ENCODE measurements at places on chromosomes 5 and 9.

- DNase-seq, result no peak
- H3K27me3 ChIP-seq, result no peaks in the 10 kb centered on the region
- H3K36me3 ChIP-seq, result no peaks in the 10 kb centered on the region
Observed at GRCh38 chr9:133125941-133126696, 5.1 kb upstream of the RALGDS start.

- no peak overlapping the region for H3K4me3 ChIP-seq
- H3K27ac ChIP-seq, result no peak overlapping the region
- H3K4me1 ChIP-seq, result no peaks in the 10 kb centered on the region
- DNase-seq, result no peak
- H3K36me3 ChIP-seq, result no peaks in the 10 kb centered on the region
Observed at GRCh38 chr5:31863991-31864411, 225.1 kb downstream of the PDZD2 start.

- H3K4me1 ChIP-seq, result peaks cover 3% of the 10 kb centered on the region
- no peaks in the 10 kb centered on the region for H3K27me3 ChIP-seq
- H3K4me3 ChIP-seq, result peak overlapping the region; percentile 92
- H3K36me3 ChIP-seq, result no peaks in the 10 kb centered on the region
Observed at GRCh38 chr9:78030553-78031443, 813 bp downstream of the GNAQ start.

- DNase-seq, result no peak
- H3K36me3 ChIP-seq, result no peaks in the 10 kb centered on the region
- no peaks in the 10 kb centered on the region for H3K4me1 ChIP-seq
- no peak overlapping the region for H3K4me3 ChIP-seq
- H3K27ac ChIP-seq, result no peak overlapping the region
- peaks cover 14% of the 10 kb centered on the region for H3K27me3 ChIP-seq
Observed at GRCh38 chr9:135048046-135048757, 39.3 kb upstream of the OLFM1 start.

DNA sequence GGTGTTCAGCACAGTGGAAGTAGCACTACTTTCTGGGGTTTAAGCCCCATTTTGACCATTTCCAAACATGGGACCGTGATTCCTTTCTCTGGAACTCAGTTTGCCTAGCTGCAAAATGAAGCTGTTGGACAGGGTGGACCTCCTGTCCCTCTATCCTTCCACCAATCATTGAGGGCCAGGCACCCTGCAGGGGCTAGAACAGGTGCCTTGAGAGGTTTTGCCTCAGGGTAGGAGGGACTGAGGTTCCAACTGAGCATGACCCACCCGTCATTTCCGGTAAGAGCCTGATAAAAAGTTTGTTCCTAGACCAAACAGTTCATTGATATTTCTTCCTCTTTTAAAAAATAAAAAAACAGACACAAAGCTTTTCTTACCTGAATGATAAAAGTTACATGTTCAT is 116.5 kb downstream of the MVB12B start:
- no peaks in the 10 kb centered on the region for H3K27me3 ChIP-seq
- no peaks in the 10 kb centered on the region for H3K36me3 ChIP-seq
- H3K4me1 ChIP-seq, result peaks cover 4% of the 10 kb centered on the region
- DNase-seq, result no peak
- no peak overlapping the region for H3K27ac ChIP-seq

DNA sequence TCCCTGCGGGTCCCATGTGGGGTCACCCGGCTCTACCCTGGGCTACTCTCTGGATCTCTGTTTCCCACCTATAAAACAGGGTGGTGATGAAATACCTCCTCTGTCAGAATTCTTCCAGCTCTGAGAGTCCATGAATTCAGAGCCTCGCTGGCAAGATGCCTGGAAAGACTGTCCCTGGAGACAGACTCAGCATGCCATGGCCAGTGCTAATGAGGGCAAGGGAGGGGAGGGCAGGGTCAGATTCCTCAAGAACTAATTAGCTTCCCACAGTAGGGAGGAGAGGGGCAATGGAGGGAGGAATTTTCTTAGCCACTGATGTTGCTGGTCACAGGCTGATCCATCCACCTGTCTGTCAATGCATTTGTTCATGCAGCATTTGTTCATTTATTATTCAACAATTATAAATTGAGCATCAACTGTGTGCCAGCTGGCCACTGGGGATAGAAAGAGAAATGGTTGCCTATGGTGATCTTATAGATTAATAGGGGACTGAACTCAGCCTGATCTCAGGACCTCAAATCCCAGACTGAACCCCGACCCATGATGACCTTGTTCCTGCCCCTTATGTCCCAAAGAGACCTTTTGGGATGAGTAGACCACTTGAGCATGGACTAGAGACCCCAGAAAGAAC is 4.7 kb downstream of the SYNPO start:
- H3K36me3 ChIP-seq, result peaks cover 26% of the 10 kb centered on the region
- H3K4me3 ChIP-seq, result no peak overlapping the region
- DNase-seq, result peak; percentile 87
- H3K27ac ChIP-seq, result peak overlapping the region; percentile 28

GRCh38 chr5:32625106-32625505 is 39.7 kb downstream of the SUB1 start:
- H3K4me3 ChIP-seq, result no peak overlapping the region
- no peaks in the 10 kb centered on the region for H3K36me3 ChIP-seq
- DNase-seq, result no peak

DNA sequence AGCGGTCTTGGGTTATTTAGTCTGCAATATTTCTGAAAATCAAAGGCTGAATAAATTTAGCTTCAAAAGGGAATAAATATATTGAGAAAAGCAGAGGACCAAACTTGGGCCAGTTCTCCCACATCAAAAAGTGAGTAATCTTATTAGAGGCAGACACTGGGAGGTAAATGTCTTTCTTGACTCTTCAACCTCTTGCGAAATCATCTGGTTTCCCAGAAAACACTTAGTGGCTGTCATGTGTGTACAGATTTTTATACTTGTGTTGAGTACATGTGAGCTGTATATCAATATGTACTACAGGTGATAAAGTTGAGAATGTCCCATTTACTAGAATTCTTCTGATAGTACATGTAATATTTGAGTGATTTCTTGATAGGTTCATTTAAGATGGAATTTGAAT is 454.9 kb downstream of the PRR16 start:
- H3K4me1 ChIP-seq, result no peaks in the 10 kb centered on the region
- no peak overlapping the region for H3K4me3 ChIP-seq
- H3K27ac ChIP-seq, result no peak overlapping the region
- no peaks in the 10 kb centered on the region for H3K36me3 ChIP-seq
- peak; percentile 9 for DNase-seq

GRCh38 chr5:6576861-6577501 is 55.9 kb downstream of the NSUN2 start:
- H3K27me3 ChIP-seq, result peaks cover 68% of the 10 kb centered on the region
- no peaks in the 10 kb centered on the region for H3K4me1 ChIP-seq
- H3K27ac ChIP-seq, result no peak overlapping the region
- H3K4me3 ChIP-seq, result no peak overlapping the region
- no peaks in the 10 kb centered on the region for H3K36me3 ChIP-seq
- peak; percentile 36 for DNase-seq

DNA sequence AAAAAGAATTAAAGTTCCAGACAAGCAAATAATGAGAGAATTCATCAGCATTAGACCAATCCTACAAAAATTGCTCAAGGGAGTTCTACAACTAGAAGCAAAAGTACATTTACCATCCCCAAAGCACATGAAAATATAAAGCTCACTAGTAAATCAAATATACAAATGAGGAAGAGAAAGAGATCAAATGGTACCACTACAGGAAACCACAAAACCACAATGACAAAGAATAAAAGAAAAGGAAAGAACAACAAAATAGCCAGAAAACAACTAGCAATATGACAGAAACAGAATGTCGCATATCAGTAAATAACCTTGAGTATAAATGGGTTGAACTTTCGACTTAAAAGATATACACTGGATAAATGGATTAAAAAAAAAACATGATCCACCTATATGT is 739.0 kb downstream of the DTWD2 start:
- no peaks in the 10 kb centered on the region for H3K4me1 ChIP-seq
- H3K36me3 ChIP-seq, result no peaks in the 10 kb centered on the region
- H3K27ac ChIP-seq, result no peak overlapping the region
- no peak for DNase-seq
- H3K4me3 ChIP-seq, result no peak overlapping the region

GRCh38 chr5:86749841-86750240 is 132.1 kb downstream of the COX7C start:
- H3K4me3 ChIP-seq, result no peak overlapping the region
- no peaks in the 10 kb centered on the region for H3K27me3 ChIP-seq
- H3K27ac ChIP-seq, result no peak overlapping the region
- H3K4me1 ChIP-seq, result no peaks in the 10 kb centered on the region
- DNase-seq, result no peak
- no peaks in the 10 kb centered on the region for H3K36me3 ChIP-seq

GRCh38 chr9:37977851-37978480 is 74.0 kb upstream of the SLC25A51 start:
- no peaks in the 10 kb centered on the region for H3K27me3 ChIP-seq
- no peak overlapping the region for H3K27ac ChIP-seq
- peaks cover 21% of the 10 kb centered on the region for H3K4me1 ChIP-seq
- peak; percentile 63 for DNase-seq
- no peak overlapping the region for H3K4me3 ChIP-seq

- H3K27ac ChIP-seq, result no peak overlapping the region
- peaks cover 66% of the 10 kb centered on the region for H3K36me3 ChIP-seq
- DNase-seq, result no peak
- peaks cover 12% of the 10 kb centered on the region for H3K4me1 ChIP-seq
Observed at GRCh38 chr5:10682801-10683525, 78.1 kb downstream of the DAP start.

GRCh38 chr9:125254231-125254630 is 7.4 kb upstream of the GAPVD1 start:
- no peaks in the 10 kb centered on the region for H3K27me3 ChIP-seq
- H3K4me1 ChIP-seq, result no peaks in the 10 kb centered on the region
- H3K36me3 ChIP-seq, result no peaks in the 10 kb centered on the region

DNA sequence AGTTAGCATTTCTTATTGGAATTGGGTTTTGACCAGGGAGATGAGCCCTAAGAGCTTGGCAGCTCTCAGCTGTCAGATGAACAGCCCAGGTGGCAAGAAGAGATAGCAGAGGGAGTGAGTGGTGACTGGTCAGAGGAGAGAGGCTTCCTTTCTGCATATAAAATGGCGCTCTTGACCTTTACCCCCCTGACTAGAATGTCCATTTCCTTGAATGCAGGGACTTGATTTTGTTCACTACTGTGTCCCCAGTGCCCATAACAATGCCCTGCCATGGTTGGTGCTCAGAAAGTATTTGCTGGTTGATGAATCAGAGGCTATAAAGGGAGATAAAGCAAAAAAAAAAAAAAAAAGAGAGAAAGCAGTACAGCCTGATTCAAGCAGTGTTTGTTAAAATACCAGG is 7.2 kb downstream of the CHMP5 start:
- no peak overlapping the region for H3K27ac ChIP-seq
- no peaks in the 10 kb centered on the region for H3K4me1 ChIP-seq
- DNase-seq, result no peak
- H3K36me3 ChIP-seq, result peaks cover 94% of the 10 kb centered on the region

- H3K27ac ChIP-seq, result no peak overlapping the region
- peaks cover 44% of the 10 kb centered on the region for H3K27me3 ChIP-seq
- H3K4me3 ChIP-seq, result no peak overlapping the region
- no peak for DNase-seq
Observed at GRCh38 chr9:133589454-133590227, 19.5 kb downstream of the FAM163B start.

DNA sequence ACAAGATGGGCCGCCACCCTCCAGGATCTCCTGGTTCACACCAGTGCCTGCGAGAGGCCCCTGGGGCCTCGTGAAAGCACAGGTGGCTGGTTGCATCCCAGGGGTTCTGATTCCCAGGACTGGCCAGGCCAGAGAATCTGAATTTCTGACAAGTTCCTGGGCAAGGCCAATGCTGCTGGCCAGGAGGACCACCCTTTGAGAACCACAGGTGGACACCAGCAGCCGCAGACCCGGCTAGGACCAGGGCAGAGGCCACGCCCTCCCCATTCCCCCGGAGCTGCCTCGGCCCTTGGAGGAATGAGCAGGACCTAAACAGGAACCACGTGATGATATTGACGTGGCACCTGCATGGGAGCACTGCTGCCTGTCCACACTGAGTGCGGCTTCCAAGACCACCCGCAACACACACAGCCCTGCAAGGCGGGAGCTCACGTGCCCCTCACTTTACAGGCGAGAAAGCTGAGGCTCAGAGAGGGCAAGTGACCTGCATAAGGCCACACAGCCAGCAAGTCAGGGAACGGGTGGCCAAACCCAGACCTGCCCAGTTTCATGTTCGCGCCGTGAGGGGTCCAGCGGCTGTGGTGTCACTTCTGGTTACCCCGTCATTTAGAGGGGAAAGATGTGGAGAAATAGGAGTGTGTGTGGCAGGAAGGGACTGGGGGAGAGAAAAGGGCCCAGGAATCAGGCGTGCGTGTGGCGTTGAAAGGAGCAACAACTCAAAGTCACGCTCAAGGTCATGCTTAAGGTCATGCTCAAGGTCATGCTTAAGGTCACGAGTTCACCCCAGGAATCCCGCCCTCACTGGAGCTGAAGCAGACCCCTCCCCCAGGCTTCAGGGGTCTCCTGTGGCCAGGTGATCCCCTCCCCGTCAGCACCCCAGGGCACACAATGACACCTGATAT is 105.9 kb upstream of the IER5L start:
- no peak overlapping the region for H3K27ac ChIP-seq
- H3K4me3 ChIP-seq, result no peak overlapping the region
- DNase-seq, result no peak
- no peaks in the 10 kb centered on the region for H3K36me3 ChIP-seq

DNA sequence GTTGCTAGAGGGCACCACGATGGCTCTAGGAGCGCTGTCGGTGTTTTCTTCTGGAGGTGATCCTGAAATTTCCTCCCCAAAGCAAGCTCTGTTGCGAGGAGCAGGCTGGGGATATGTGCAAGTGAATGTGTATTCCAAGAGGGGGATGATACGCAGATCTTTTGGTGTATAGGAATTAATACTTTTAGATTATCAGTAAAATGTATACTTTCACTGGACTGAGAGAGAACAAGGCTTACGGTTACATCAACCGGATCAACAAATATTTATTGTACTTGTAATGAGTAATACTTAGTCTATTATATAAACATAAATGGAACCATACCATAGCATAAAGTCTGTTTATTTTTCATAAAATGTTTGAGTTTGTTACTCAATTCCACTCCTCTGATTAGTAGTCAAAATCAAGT is 632 bp upstream of the PRKAA1 start:
- no peaks in the 10 kb centered on the region for H3K4me1 ChIP-seq
- peak overlapping the region; percentile 73 for H3K4me3 ChIP-seq
- H3K27ac ChIP-seq, result peak overlapping the region; percentile 91
- DNase-seq, result no peak

DNA sequence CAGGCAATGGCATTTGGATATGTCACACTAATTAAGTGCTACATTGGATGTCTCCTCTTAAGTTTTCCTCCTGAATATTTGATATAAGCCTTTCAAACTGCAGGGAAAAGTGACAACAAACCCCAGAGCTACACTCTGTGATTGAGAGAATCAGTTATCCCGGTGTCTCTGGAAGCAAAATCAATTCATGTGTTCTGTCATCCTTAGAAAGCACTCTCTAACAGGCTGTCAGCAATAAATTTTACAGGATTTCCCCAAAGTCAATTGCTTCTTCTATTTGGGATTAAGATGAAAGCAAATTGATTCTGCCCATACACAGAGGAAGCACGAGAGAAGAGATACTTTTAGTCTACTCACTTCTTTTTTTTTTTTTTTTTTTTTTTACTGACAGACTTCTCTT is 332.4 kb downstream of the CDH18 start:
- H3K27me3 ChIP-seq, result no peaks in the 10 kb centered on the region
- H3K36me3 ChIP-seq, result no peaks in the 10 kb centered on the region
- H3K27ac ChIP-seq, result no peak overlapping the region

Data from mesenchymal stem cell (in vitro differentiated cells and primary cell).